Left lung (tissue), 14 donors: ENCODE measurements at places on chromosomes 6 and 20. TPM values are rescaled to one million over a fixed set of nuclear protein-coding genes. Genes with fewer than 3 reads are reported as not detected.

The OPN5 gene
- total RNA-seq = not detected

The GGTLC1 gene
- 22.4 TPM for total RNA-seq

The ENPP1 gene
- total RNA-seq = 2.0 TPM

The POU3F2 gene
- total RNA-seq = not detected

The NOL4L gene
- total RNA-seq = 19.2 TPM

The LRFN2 gene
- not detected for total RNA-seq

The CASS4 gene
- total RNA-seq = 28.1 TPM

The SIRPB2 gene
- total RNA-seq = 9.2 TPM

The TBC1D20 gene
- 37.5 TPM for total RNA-seq

The CHRNA4 gene
- total RNA-seq = not detected

The STMND1 gene
- not detected for total RNA-seq

The ULBP3 gene
- 10.0 TPM for total RNA-seq

The TNF gene
- total RNA-seq = 0.29 TPM

The MEP1A gene
- total RNA-seq = not detected

The SLC17A3 gene
- total RNA-seq = not detected

The MEI4 gene
- total RNA-seq = not detected

The LINC00237 gene
- not detected for total RNA-seq

The RNF217 gene
- 18.5 TPM for total RNA-seq

The NEURL2 gene
- 4.0 TPM for total RNA-seq

The IMPG1 gene
- not detected for total RNA-seq

The GABRR1 gene
- total RNA-seq = not detected

The MROH8 gene
- 2.2 TPM for total RNA-seq

The RUNX2 gene
- total RNA-seq = 5.9 TPM

The EFCAB8 gene
- total RNA-seq = 1.0 TPM

The SLC13A3 gene
- total RNA-seq = 2.4 TPM

The TUBB1 gene
- 3.6 TPM for total RNA-seq

The POPDC3 gene
- total RNA-seq = 0.41 TPM

The PKIG gene
- total RNA-seq = 40.1 TPM

The METTL24 gene
- 3.3 TPM for total RNA-seq

The C20orf204 gene
- total RNA-seq = 1.0 TPM

The C6orf163 gene
- 2.1 TPM for total RNA-seq

The CCN6 gene
- total RNA-seq = not detected

The TRDN gene
- 0.15 TPM for total RNA-seq

The PDYN gene
- not detected for total RNA-seq

The DUSP22 gene
- total RNA-seq = 48.8 TPM

The INSM1 gene
- not detected for total RNA-seq

The OTOR gene
- total RNA-seq = not detected

The MYO6 gene
- total RNA-seq = 105 TPM

The MCCD1 gene
- total RNA-seq = not detected

The REM1 gene
- total RNA-seq = 2.0 TPM
